ENCODE measurements at places on chromosomes 11 and 22.

DNA sequence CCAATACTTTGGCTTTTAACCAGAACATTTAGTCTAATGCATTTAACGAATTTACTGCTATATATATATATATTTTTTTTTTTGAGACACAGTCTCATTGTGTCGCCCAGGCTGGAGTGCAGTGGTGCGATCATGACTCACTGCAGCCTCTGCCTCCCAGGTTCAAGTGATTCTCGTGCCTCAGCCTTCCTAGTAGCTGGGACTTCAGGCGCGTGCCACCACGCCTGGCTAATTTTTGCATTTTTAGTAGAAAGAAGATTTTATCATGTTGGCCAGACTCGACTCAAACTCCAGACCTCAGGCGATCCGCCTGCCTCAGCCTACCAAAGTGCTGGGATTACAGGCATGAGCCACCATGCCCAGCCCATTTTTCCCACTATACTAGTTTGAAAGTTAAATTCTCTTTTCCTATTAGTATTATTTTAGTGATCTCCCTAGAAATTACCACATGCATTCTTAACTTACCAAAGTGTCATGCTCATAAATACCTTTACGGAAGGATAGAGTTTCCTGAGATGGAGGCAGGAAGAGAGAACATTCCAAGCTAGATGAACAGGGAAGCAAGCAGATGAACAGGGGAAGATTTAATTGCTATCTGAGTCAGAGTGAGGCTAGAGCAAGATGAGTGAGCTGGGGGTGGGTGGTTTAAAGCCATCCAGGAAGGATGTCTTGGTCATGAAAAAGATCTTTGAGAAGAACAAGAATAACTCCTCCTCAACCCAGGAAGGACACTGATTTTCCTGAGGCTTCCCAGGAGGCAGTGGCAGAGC is 4.4 kb upstream of the PGAP2 start:
- DNase-seq = no peak

DNA sequence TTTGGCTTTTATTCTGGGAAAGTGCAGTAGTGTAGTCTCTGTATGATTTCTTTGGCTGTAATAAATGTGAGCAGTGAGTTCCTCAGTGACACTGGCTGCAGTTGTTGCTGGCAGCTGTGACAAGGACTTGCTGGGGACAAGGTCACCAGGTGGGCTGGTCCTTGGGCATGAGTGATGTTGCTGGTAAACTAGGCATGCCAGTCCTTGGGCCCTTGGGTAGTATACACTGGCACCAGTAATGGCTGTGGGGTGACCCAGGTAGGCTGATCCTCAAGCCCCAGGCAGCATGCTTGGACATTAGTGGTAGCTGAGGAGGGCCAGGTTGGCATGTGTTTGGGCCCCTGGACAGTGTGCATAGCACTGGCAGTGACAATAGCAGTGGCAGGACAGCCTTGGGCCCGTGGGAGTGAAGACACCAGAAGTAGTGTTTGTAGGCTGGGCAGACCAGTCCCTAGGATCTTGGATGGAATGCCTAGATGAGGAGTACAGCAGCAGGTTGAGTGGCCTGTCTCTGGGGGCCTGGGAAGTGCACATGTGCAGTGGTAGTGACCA is 164.3 kb downstream of the GUCY1A2 start:
- no peak for DNase-seq

DNA sequence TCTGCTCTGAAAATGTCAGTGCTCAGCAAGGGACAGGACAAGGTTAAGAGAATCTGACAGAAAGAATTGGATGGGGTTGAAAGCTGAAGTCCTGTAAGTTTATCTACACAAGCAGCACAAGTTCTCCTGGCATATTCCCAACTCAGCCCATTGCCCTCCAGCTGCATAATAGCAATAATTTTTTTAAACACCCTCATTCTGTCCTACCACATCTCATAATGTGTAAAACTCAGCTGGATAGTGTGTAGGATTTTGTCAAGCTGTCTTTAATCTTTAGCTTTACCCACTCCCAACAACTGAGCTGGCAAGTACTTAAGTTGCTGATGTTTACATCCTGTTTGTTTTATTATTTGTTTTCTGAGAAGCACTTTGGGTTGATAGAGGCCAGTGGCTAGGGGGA is 158.9 kb downstream of the CADM1 start:
- no peak for DNase-seq

GRCh38 chr11:96167787-96168186 is 175.2 kb downstream of the MAML2 start:
- no peak for DNase-seq

GRCh38 chr11:44990665-44991064 is 40.0 kb upstream of the TP53I11 start:
- no peak for DNase-seq

DNA sequence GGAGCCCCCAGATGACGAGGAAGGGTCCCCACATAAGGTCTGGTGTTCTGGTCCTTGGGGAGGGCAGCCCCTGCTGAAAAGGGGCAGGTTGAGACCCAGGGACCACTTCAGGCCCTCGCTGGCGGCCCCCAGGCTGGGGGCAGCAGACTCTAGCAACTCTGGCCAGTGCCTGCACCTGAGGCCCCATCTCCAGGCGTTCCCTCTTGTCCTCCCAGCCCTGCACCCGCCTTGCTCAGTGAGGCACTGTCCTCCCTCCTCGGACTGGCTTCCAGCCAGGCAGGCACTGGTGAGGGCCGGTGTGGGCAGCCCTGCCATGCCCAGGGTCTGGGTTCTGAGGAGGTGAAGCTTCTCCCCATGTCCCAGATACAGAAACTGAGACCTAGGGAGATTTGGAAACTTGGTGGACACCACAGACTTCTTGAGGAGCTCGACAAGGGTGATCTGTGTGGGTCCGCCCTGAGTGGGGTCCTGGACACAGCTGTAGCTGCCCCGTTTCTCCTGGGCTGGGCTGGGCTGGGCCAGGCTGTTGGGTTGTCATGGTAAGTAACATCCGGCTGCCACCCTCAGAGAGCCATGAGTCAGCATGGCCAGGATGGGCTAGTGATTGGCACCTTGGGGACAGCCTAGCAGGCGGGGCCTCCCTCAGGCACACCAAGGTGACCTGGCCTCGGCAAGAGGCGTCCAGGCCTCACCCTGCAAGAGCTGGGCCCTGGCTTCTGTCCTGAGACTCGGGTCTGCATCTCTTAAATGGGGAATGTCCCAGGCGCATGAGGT is 11.1 kb upstream of the PHLDA2 start:
- DNase-seq = no peak

DNA sequence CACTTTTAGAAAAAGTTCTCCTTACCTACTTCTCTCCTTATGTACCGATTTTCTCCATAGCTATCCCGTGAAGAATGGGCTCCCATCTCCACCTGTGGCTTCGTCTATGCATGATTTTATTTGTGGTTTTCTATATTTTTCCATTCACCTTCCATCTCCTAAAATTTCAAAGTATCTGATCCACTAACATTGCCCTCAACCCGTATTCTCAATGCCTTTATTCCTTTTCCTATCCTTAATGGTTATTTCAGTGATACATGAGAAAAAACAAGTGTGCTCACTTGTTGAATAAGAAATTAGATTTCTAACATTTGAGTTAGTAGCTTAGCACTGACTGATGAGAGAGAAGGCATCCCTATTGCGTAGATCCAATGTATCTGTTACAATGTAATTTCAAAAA is 16.9 kb downstream of the CYP2R1 start:
- DNase-seq = no peak

DNA sequence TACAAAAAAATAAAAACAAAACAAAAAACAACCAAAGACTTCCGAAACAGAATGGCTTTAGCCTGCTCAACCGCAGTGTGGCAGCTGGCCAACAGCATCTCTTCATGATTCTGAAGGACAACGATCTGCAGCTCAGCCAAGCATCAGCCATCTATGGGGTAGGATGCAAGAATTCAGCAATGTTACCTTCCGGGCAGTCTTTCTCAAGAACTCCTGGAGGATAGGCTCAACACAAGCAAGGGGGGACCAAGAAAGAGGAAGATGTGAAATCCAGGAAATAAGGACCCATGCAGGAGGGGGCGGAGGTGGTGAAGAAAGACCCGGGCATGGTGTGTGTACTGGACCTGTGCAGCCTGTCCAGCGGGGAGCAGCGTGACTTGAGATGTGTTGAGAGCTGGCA is 3.5 kb upstream of the TSPO start:
- DNase-seq = no peak

- no peak for DNase-seq
Measured at GRCh38 chr22:23450434-23450795, 129.7 kb downstream of the IGLL1 start.

GRCh38 chr22:47397673-47398072 is 635.2 kb downstream of the TBC1D22A start:
- no peak for DNase-seq
